RPMI8226 (cell line): ENCODE measurements at places on chromosomes 11 and 22.

GRCh38 chr11:105732611-105733010, 122.7 kb downstream of the GRIA4 start:
- DNase-seq = no peak

DNA sequence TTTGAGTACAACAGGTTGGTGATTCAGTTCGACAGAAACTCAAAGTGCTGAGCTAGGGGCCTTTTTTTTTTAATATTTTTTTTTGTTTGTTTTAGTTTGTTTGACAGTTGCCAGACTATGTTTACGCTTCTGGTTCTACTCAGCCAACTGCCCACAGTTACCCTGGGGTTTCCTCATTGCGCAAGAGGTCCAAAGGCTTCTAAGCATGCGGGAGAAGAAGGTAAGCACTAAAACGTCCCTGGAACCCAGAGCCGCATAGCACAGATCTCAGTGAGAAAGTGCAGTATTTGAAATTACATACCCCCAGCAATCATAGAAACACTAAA, 649 bp downstream of the PRRG4 start:
- DNase-seq = no peak

DNA sequence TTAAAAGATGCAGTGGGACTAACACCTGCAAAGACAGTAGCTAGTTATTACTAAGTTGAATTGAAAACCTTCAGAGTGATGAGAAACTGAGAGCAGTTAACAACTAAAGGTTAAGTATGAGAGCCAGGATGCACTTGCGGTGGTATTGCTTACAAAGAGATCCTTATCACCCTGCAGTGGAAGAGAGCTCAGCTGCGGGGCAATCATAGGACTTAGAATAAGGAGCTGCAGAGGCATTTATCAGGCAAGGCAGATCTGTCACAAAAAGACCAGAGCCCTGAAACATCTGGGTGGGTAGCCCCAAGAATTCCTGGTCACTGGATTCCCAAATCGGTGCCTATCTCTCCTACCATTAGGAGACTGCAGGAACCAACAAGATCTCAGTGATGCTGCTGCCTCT, 34.3 kb upstream of the CFAP300 start:
- no peak for DNase-seq

DNA sequence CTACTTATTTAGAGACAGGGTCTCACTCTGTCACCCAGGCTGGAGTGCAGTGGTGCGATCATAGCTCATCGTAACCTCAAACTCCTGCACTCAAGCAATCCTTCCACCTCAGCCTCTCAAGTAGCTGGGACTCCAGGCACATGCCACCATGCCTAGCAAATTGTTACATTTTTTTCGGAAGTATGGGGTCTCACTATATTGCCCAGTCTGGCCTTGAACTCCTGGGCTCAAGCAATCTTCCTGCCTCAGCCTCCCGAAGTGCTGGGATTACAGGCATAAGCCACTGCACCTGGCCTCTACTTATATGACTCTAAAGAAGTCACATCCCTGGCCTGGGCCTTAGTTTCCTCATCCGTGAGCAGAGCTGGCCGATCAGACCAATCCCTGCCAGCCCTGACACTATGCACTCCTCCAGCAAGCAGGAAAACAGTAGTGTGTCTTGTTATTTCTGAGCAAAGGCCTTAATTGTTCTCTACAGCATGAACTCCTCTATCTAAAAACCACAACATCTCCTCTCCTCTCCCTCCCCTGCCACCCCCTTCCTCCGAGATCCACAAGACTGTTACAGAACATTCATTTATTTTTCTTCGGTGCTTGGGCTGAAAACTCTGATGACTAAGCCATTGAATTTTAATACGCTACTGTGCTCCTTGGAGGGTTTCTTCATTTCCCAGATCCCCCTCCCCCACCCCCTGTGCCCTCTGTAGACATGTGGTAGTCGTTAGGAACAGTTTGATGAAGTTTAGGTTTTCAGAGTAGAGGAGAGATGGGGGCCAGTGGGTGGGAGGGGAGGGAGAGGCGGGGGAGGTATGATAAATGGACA, 91.5 kb downstream of the ABTB2 start:
- DNase-seq = no peak

GRCh38 chr11:57283231-57283990, 41.3 kb downstream of the TNKS1BP1 start:
- DNase-seq = no peak

- no peak for DNase-seq
Measured at GRCh38 chr22:37610480-37611129, 2.0 kb downstream of the GGA1 start.

- DNase-seq = peak; percentile 25
Measured at GRCh38 chr11:24295360-24295759, 201.5 kb upstream of the LUZP2 start.

DNA sequence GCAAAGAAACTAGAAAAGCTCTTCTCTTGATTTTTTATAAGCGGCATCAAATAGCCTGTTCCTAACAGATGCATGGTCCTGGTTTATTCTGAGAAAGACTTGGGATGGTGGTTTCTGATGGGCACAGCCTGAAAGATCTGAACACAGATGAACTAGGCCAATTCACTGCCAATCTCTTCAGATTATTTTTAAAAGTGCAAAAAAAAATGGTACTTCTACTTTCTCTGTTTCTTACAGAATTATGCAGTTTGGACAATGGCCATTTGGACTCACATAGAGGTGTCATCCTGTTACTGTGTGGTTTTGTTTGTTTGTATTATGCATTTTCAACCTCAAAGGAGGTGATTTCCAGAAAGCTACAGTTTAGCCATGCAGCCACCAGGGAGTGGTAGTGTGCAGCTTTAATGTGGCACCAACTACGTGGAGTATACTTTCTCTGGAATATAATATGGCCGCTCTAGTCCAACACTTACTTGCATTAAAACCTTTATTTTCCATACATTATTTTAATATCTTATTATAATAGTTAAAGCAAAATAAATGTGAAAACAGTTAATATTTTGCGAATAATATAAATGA, 469.8 kb upstream of the KIRREL3 start:
- DNase-seq = peak; percentile 10

DNA sequence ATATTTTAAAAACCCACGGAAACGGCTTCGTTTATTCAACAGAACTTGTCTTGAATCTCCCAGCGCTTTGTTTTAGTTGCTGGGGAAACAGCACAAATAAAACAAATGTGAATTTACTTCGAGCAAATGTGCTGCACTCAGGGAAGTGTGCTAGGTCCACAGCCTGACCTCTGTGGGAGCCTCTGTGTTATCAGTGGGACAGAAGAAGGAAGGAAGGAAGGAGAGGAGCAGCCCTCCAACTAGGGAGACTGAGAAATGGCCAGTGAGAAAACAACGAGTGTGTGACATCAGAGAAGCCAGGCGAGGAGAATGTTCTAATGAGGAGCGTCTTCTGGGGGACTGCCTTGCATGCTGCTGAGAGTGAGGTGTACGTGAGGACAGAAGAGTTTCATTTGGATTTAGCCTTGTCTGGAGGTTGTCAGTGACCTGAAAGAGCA, 42.7 kb downstream of the PPP6R3 start:
- no peak for DNase-seq

GRCh38 chr11:102669664-102670063, 35.9 kb downstream of the MMP27 start:
- no peak for DNase-seq

DNA sequence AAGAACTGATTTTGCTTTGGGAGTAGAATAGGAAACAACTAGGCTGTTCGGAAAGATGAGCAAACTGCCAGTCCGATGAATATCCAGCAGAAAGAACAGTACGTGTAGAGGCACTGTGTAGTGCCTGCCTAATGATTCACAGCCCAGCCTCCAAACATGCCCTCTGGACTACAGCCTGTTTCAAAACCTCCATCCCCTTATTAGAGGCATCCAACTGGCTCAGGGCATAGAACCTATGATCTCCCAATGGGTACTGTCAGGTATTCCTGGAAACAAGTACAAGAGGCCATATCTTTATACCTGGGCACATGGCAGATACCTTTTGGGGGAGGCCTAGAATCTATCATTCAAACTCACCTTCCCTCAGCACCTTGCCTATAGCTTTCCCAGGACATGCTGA, 4.9 kb downstream of the RRP8 start:
- DNase-seq = no peak

DNA sequence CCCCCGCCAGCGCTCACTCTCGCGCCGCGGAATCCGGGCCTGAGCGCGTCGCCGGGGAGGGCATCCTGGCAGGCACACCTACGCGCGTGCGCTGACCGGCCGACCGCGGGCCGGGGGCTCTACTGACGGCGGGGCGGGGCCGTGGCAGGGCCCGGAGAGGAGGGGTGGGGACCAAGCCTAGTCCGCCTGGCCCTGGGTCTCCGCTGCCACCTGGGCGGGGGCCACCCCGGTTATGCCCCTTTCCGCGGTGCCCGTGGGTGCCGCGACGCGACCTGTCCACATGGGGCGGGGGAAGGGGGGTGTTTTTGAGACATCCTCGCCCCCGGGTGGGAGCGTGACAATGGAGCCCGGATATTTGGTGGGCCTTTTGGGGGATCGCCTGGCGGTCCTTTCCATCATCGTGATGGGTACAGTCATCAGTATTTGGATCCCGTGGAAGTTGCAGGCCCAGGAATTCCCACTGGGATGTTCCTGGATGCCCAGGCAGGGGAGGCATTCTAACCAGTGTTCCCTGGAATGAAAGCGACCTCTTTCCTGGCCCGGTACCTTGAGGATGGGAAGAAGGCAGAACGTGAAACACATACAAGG, 2.2 kb downstream of the NCAM1 start:
- peak; percentile 30 for DNase-seq

DNA sequence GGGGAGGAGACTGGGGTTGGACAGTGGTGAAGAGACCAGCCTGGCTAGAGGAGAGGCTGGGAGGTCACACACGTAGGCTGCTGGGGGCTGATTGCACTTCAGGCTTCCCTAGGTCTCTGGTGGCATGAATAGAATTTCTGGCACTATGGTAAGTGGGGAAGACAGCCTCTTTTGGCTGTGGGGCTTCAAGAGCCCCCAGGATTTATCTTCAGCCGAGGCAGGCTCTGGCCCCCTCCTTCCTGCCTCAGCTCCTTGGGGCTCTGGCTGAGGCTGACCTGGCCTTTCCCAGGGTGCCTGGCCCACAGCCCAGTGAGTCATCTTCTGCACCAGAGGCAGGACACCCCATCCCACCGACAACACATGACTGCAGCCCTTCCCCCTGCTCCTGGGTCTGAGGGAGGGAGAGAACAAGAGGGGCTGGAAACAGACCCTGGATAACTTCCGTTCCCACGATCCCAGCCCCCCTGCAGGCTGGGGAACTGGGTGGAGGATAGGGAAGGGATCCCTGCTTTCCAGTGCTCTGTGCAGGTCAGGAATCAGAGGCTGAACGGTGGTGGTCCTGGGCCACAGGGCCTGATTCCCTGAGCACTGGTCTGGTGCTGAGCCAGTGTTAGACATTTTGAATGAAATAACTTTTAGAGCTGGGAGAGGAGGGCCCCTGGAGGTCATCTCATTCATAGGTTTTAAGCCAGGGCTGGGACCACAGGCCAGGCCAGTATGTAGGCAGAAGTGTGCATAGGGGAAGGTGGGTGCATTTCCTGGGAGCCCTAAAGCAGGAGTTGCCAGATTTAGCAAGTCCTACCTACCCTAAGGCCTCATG, 26.5 kb downstream of the ARHGEF17 start:
- peak; percentile 35 for DNase-seq

GRCh38 chr11:61780581-61781162, 11.7 kb downstream of the TMEM258 start:
- no peak for DNase-seq

DNA sequence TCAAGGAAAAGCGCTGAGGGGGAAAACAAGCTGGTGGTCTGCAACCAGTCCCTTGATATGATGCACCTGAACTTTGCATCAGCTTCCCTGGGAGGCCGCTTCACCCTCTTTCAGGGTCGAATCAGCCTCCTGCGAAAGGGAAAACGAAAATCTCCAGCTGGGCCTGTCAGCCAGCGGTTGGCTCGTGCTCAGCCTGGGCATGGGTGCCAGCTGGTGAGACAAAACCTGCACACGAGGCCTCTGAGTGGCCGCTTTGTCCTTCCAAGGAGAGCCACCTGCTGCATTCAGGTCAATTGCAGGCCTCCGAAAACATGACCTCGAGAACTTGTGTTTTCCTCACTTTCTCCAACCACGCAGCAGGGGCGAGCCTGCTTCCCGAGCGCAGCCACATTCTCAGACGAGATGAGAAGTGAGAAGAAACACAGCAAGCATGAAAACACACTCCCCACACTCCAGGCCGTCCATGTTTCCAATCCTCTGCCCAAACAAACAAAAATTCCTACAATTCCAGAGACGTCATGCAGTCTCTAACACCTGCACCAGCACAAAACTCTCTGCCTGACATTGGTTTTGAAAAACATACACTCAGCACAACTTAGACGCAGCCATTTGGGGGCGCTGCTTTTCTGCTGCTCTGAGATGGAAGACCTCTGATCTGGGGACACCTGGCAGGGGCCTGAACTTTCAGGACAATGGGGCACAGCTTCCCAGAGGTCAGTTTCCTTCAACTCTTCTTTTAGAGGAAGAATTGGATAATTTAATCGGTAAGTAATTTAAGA, 77.1 kb downstream of the DHCR7 start:
- DNase-seq = peak; percentile 92

- DNase-seq = peak; percentile 34
Measured at GRCh38 chr11:62726156-62726914, 922 bp downstream of the HNRNPUL2 start.

DNA sequence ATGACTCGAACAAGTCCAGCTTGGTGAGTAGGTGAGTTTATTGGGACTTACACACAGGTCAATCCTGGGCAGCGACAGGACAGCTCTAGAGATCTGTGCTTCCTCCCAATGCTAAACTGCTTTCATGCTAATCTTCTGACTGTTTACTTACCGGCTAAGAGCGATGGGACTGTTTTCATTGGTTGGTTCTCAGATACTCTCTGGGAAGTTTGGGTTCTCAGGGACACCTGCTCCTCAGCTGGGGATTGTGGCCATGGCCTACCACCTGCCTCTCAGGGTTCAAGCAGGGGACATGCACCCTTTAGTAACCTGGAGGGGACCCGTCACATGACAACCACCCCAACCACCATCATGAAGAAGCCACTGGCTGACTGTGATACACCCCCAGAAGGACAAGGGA, 13.1 kb downstream of the APOL2 start:
- no peak for DNase-seq

GRCh38 chr22:28112190-28112544, 193.1 kb upstream of the PITPNB start:
- DNase-seq = no peak

DNA sequence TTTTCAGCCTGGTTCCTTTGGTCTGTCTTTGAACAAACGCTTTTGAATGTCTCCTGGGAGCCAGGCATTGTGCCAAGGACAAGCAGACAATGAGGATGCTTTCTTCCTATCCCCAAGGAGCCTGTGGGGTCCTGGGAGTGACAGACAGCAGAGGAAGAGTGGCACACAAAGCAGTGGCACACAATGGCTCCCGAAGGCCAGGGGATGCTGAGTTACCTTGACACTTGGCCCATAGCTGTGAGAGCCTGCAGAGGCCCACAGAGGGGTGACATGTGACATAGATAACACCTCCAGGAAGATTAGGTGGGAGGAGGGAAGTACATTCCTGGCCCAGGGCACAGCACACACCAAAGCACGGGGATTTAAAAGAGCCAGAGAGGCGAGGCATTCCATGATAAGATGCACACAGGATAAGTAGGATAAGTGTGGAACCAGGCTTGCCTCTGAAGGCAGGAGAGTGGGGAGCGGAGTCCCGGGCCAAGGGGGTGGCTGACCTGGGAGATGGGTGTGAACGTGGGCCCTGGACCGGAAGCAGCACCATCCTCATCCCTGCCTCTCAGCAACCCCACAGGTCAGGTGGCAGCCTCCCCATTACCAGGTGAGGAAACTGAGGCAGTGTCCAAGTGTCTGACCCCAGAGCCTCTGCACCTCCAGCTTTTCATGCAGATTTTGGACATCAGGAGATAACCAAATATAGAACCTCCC, 6.3 kb downstream of the UPB1 start:
- DNase-seq = no peak
